ENCODE measurements at places on chromosomes 2 and 18.

GRCh38 chr18:13051950-13052349 lies 60.8 kb downstream of the CEP192 start:
- no peak for DNase-seq
- no peak overlapping the region for H3K4me3 ChIP-seq
- H3K4me1 ChIP-seq, result no peaks in the 10 kb centered on the region
- no peak overlapping the region for H3K27ac ChIP-seq

DNA sequence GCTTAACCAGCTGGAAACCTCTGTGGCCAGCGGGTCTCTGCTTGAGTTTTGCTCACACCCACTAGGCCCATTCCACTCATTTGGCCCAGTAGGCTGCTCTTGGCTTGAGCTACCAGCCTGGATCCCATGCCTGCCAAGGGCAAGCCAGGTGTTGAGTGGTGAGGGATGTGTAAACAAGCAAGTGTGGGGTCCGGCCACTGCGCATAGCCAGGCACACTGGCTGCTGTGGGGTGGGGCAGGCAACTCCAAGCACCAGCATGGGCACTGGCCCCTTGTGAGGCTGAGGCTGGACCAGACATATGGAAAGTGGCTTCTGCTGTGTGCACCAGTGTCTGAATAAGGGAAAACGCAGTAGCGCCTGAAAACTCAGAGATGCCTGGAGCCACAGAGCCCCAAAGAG lies 732.7 kb downstream of the NR4A2 start:
- H3K4me3 ChIP-seq, result no peak overlapping the region
- H3K4me1 ChIP-seq, result no peaks in the 10 kb centered on the region
- H3K27ac ChIP-seq, result no peak overlapping the region

DNA sequence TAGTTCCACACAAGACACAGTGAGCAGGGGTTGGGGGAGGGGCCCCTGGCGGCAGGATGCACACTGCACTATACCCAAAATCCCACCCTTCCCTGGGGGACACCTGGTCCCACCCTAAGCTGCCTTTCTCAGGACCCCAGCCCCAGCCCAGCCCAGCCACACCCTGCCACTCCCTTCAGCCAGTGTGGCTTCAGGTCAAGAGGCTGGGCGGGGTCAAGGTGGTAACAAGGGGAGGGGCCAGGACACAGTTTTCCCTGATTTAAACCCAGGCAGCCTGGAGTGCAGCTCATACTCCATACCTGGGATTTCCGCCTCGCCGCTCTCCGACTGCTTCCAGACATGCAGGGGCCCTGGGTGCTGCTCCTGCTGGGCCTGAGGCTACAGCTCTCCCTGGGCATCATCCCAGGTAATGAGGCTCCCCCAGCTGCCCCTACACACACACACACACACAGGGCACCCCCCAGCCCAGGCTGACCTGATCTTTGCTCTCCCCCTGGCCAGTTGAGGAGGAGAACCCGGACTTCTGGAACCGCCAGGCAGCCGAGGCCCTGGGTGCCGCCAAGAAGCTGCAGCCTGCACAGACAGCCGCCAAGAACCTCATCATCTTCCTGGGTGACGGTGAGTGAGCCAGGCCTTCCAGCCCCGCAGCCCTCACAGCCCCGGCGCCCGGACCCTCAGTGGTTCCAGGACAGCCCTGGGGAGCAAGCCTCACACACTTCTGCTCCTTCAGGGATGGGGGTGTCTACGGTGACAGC lies at the start of gene ALPG:
Gene ALPG, plus strand, starts transcription at position 289 of the 755 bp plus-strand sequence. Its CDS starts 51 bp downstream, at position 340.
- no peak for DNase-seq
- H3K4me1 ChIP-seq, result no peaks in the 10 kb centered on the region
- H3K27ac ChIP-seq, result no peak within 1 kb of the TSS
- H3K4me3 ChIP-seq, result no peak within 1 kb of the TSS
- H3K27me3 ChIP-seq, result no peaks in the 10 kb centered on the region

DNA sequence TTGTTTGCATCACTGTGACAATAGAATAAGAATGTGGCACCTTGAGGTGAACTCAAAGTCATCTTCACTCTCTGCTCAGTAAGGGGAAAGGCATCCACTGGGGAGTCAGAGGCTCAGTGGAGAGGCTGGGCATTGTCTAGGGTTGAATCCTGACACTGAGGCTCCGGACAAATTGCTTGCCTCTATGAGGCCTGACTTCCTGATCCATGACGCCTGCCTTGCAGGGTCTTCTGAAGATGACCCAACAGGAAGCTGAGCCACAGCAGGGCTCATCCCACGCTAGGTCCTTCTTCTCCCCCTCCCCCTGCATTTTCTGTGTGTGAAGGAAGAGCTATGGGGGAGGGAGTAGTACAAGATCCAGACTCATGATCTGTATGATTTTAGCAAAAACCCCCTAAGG lies 265.1 kb downstream of the SH3BP4 start:
- no peaks in the 10 kb centered on the region for H3K4me1 ChIP-seq
- H3K36me3 ChIP-seq, result no peaks in the 10 kb centered on the region
- no peak for DNase-seq
- no peak overlapping the region for H3K4me3 ChIP-seq

GRCh38 chr2:157181234-157181633 lies 76.3 kb upstream of the GALNT5 start:
- H3K36me3 ChIP-seq, result no peaks in the 10 kb centered on the region
- no peaks in the 10 kb centered on the region for H3K4me1 ChIP-seq
- DNase-seq, result no peak
- H3K27ac ChIP-seq, result no peak overlapping the region

DNA sequence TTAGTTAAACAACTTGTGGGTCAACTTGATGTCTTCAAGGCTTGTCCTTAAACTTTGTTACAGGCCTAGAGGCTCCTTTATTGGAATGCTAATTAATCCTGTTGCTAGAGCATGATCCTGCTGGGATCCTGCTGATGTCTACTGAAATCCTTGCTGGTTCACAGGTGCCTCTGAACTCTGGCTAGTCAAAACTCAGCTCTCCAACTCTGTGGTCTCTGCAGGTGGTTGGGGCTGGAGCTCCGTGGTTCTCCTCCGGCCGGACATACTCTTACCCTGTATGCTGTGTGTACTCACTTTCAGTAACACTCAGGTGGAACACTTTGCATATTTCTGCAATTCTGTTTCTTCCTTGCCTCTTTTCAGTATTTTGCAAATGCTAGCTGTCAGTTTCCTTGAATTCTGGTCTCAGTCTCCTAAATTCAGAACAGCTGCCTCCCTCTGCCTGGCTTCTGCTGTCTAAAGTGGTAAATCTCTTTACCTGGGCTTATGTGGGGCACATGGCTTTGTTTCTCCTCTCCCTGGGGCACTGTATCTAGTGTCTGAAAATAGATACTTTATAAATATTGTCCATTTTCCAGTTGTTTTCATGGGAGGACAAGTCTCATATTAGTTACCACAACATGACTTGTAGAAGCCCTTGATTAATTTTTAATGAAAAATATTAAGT lies 113.0 kb downstream of the ATP9B start:
- peak overlapping the region; percentile 63 for H3K27ac ChIP-seq
- peak; percentile 87 for DNase-seq
- H3K4me1 ChIP-seq, result peaks cover 38% of the 10 kb centered on the region
- 0 out of 2 replicates have a peak overlapping the region, but pooled peaks have one; percentile 4 for H3K4me3 ChIP-seq

GRCh38 chr18:48860269-48861180 lies 90.2 kb downstream of the SMAD7 start:
- H3K36me3 ChIP-seq, result no peaks in the 10 kb centered on the region
- H3K27ac ChIP-seq, result no peak overlapping the region
- H3K4me3 ChIP-seq, result no peak overlapping the region
- H3K4me1 ChIP-seq, result peaks cover 12% of the 10 kb centered on the region
- H3K27me3 ChIP-seq, result no peaks in the 10 kb centered on the region

GRCh38 chr2:107553539-107553938 lies 273.2 kb upstream of the RGPD4 start:
- no peak for DNase-seq
- no peaks in the 10 kb centered on the region for H3K27me3 ChIP-seq
- H3K4me1 ChIP-seq, result no peaks in the 10 kb centered on the region
- H3K27ac ChIP-seq, result no peak overlapping the region

DNA sequence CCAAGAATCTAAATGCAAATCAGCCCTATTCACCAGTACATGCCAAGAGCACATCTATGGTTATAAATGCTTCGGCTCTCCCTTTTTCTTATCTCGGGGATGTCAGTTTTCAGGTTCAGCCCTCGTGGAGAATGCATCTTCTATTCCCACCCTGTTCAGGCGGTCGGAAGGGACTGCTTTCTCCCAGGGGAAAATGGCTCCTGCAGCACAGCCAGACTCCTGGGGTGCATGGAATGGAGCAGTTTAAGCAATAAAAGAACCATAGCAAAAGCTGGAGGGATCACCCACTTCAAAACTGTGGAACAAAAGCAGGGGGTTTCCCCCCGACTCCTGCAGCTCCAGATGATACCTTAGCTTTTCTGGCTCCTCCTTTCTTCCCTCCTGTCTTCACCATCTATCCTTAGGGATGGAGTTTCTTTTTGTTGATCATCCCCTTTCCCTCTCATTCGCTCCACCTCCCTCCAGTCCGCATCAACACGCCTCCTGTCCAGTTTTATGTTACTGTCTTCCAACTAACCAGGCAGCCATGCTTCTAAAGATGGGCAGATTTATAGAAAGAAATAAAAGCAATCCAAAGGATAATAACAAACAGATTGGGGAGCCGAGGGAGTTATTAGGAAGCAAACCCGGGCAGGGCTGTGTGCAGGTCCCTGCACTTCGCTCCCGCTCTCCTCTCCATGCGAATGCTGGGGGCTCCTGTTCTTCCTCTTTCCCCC lies 356.2 kb upstream of the SMIM21 start:
- H3K4me1 ChIP-seq, result no peaks in the 10 kb centered on the region
- H3K27ac ChIP-seq, result no peak overlapping the region
- H3K27me3 ChIP-seq, result no peaks in the 10 kb centered on the region
- DNase-seq, result no peak

- peak; percentile 26 for DNase-seq
- H3K4me1 ChIP-seq, result peaks cover 6% of the 10 kb centered on the region
- peak overlapping the region; percentile 52 for H3K27ac ChIP-seq
- peaks cover 63% of the 10 kb centered on the region for H3K27me3 ChIP-seq
- no peaks in the 10 kb centered on the region for H3K36me3 ChIP-seq
Measured at GRCh38 chr18:62522178-62522503, 684 bp upstream of the ZCCHC2 start.

DNA sequence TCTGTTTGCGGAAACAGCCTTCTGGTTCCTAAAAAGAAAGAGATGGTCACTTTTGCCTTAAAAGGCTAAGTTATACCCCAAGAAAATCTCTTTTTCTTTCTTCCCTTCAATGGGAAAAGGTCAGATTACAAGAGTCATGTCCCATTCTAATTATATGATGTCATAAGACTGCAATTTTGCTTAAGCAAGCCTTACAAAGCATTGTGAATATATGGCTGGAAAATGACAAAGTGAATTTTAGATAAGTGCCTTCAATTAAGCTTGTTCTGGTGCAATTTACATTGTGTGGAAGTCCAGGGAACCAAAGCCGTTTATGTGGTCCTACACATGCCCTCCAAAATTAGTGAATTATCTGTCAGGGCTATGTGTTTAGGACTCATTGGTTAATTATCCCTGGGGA lies 7.6 kb upstream of the BMP10 start:
- H3K27ac ChIP-seq, result no peak overlapping the region
- H3K36me3 ChIP-seq, result no peaks in the 10 kb centered on the region
- DNase-seq, result no peak
- H3K4me1 ChIP-seq, result no peaks in the 10 kb centered on the region
- H3K27me3 ChIP-seq, result no peaks in the 10 kb centered on the region

- H3K36me3 ChIP-seq, result no peaks in the 10 kb centered on the region
- H3K27ac ChIP-seq, result no peak overlapping the region
- DNase-seq, result no peak
- H3K4me1 ChIP-seq, result no peaks in the 10 kb centered on the region
Measured at GRCh38 chr2:879540-879939, 71.1 kb upstream of the SNTG2 start.

- no peaks in the 10 kb centered on the region for H3K36me3 ChIP-seq
- no peak overlapping the region for H3K4me3 ChIP-seq
- no peak overlapping the region for H3K27ac ChIP-seq
- H3K4me1 ChIP-seq, result no peaks in the 10 kb centered on the region
- DNase-seq, result no peak
Measured at GRCh38 chr2:78127424-78127823, 605.2 kb upstream of the LRRTM4 start.

- H3K4me3 ChIP-seq, result no peak overlapping the region
- H3K36me3 ChIP-seq, result no peaks in the 10 kb centered on the region
- H3K27me3 ChIP-seq, result no peaks in the 10 kb centered on the region
- peak; percentile 53 for DNase-seq
Measured at GRCh38 chr2:235779444-235779896, 285.6 kb downstream of the AGAP1 start.

- no peaks in the 10 kb centered on the region for H3K27me3 ChIP-seq
- H3K4me3 ChIP-seq, result no peak overlapping the region
- no peaks in the 10 kb centered on the region for H3K36me3 ChIP-seq
- no peak overlapping the region for H3K27ac ChIP-seq
- no peaks in the 10 kb centered on the region for H3K4me1 ChIP-seq
- DNase-seq, result no peak
Measured at GRCh38 chr2:104883357-104883756, 29.4 kb downstream of the POU3F3 start.

DNA sequence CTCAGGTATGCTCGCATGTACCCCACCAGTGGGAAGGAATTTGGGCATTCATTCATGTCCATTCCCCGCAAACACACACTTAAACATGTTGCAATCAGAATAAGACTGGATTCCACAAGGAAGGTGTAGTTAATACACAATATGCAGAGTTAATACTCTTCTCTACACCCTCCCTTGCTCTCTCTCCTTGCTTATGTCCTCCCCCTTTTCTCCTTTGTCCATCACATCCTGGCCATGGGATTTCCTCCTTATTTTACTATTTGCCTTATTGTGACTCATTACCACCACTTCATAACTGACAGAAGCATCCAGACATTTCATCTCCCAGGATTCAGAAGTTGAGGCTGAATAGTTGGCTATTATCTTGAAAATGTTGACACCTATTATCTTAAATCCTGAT lies 473.8 kb upstream of the SPHKAP start:
- no peak overlapping the region for H3K4me3 ChIP-seq
- H3K4me1 ChIP-seq, result 0 out of 2 replicates have a peak, but pooled peaks cover 4% of the 10 kb centered on the region
- no peak for DNase-seq
- no peaks in the 10 kb centered on the region for H3K36me3 ChIP-seq

GRCh38 chr2:46337208-46337994 lies 40.2 kb downstream of the EPAS1 start:
- no peaks in the 10 kb centered on the region for H3K27me3 ChIP-seq
- no peaks in the 10 kb centered on the region for H3K36me3 ChIP-seq
- no peak overlapping the region for H3K4me3 ChIP-seq
- H3K27ac ChIP-seq, result no peak overlapping the region
